ENCODE measurements at places on chromosomes 12 and 14.

DNA sequence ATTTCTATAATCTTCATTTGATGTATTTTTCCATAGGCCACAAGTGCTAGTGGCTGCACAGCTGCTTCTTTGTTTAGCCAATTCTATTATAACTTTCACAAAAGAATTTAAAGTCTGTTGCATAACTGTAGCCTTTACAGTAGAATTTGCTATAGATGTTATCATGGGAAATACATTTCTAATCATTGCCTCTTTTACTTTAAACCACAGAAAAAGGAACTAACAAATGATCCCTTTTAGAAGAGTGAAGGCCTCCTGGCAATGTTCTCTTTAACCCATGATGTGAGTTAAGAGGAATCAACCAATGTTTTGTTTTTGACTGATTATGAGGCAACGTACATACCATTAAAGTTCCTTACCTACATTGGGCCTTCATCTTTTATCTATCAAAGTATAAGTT lies 68.8 kb downstream of the RPL10L start:
- DNase-seq: no peak

DNA sequence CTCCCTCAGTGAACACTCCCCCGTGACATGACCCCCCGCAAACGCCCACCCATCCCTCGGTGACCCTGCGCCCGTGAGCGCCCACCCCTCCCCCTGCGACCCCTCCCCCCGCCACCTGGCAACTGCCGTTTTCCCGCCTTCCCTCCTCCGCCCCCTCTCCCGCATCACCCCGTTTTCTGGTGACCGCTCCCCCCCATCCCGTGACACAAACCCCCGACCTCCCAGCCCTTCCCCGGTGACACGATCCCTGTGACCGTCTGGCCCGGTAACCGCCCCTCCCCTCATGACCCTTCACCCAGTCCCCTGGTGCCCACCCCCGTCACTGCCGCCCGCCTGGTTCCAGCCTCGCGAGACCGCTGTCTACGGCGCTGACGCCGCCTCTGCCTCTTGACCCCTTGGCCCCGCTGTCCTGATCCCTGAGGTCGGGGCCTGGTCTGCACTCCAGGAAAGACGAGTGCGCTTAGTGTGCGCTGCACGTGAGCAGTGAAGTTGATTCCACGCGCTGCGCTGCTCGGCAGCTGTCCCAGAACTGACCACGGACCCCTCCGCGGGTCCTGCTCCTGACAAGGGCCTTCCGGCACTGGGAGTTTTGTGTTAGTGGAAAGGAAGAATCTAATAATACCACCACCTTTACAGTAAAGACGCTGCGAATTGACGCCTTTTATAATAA lies 59.4 kb downstream of the DDX51 start:
- peak; percentile 69 for DNase-seq

GRCh38 chr12:126982707-126983106 lies 1284.3 kb upstream of the TMEM132C start:
- no peak for DNase-seq

DNA sequence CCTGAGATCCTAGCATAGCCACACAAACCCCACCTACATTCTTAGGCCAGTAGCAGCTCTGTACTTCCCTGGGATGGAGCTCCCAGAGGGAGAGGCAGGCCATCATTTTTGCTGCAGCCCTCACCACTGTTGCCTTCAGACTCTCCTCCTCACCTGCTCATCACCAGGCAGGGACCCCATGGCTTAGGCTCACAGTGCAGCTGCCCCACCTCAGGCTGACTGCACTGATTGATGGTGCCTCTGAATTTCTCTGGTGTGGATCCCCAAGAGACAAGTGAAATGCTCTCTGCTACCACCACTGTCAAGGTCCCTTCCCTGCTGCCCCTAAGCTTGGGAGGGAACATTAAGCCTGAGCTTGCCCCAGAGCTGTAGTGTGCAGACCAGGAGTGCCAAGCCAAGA lies 76.2 kb downstream of the TMTC3 start:
- no peak for DNase-seq

- DNase-seq: no peak
Measured at GRCh38 chr14:22478247-22478646, 110.8 kb downstream of the DAD1 start.

- no peak for DNase-seq
Measured at GRCh38 chr12:119710965-119711551, 43.1 kb downstream of the PRKAB1 start.

DNA sequence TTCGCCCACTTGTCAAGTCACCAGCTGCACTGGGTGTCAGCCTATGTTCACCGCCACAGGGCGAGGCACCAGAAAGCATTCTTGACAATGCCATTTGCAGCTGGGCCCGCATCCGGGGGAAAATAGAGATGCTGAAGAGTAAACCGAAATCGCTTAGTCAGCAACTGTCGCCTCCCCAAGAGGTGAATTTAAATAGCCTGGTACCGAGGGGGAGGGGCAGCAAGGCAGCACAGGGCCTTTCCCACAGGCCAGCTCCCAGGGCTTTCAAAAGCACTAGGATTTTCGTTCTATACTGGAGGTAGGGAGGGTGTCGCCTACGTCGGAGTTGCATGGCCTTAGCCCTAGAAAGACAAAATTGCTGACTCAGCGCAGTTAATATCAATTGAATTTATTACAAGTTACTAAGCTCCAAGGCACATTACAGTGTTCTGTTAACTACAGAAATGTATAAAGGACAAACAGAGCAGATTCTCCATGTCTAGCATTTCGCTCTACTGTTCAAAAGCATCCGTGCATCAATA lies 4.3 kb downstream of the IRF2BPL start:
- peak; percentile 92 for DNase-seq

Measured in activated CD4-positive, alpha-beta T cell treated with anti-CD3 and anti-CD28 coated beads for 36 hours (primary cell).